ENCODE measurements at places on chromosomes 2 and 18.
A peak's percentile ranks its signal among the peaks of the same experiment; 100 is the strongest.

GRCh38 chr2:31312898-31313297 is 78.9 kb downstream of the EHD3 start:
- DNase-seq, result no peak

GRCh38 chr2:127674241-127675209 is 805 bp downstream of the LIMS2 start:
- DNase-seq, result no peak

DNA sequence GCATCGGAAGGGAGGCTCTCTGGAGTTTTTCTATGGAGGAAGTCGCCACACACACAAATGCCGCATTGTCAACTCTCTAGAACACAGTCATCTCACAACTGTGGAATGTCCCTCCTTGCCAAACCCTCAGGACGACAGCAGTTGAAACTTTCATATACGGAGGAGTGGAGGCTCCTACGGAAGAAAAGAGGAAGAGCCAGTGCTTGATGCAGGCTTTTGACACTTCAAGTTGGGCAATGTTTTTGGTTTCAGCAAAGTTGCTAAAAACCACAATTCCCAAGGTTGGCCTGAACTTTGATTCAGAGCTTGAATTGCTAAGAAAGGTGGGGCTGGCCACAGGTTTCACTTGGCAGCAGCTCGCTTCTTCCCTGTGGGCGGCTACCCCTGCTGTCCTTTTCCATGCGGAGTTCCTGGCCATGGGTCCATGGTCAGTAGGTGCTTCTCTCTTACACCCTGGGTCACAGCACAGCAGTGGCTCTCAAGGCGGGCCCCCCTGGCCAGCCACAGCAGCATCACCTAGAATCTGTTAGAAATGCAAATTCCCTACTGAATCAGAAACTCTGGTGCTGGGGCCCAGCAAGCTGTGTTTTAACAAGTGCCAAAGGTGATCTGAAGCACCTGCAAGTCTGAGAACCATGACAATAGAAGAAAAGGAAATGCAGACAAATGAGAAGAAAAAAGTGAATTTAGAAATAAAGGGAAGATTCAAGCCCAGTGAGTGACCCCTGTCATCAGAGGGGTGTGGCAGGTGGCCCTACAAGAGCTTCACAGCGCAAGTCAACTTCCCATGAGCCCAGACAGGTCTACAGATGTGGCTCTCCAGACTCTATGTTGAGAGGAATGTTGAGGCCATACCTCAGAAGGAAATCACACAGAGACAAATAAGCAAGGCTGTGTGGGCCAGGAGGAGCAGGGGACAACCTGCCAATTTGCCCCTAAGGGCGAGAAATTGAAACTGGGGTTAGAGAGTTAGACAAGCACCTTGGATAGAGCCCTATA is 856.4 kb downstream of the RNF144A start:
- peak; percentile 19 for DNase-seq

- peak; percentile 17 for DNase-seq
Measured at GRCh38 chr2:152861349-152861942, 143.0 kb downstream of the ARL6IP6 start.

- no peak for DNase-seq
Measured at GRCh38 chr2:217738061-217738460, 264.7 kb downstream of the TNS1 start.

DNA sequence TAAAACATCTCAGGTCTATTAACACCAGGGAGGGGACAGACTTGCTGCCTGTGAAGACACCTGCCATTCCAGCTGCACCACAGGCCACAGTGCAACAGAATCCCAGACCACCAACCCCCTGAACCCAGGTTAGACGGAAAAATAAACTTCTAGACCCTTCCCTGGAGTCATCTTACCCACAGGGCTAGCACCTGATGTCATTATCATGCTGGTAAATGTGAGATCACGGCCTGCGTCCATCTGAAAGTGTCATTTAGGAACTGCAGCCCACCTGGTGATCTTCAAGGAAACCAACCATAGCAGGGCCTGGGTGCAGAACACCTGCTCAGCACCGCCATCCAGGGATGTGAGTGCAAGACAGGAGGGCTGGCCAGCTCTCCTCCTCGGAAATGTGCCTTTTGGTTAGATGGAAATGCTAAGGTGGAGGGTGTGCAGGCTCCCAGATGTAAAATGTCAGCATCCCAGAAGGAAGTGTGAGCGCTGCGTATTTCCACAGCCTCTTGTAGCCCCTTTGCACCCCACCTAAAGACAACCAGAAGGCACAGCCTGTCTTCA is 80.8 kb downstream of the PTGR3 start:
- DNase-seq, result no peak

- peak; percentile 79 for DNase-seq
Measured at GRCh38 chr2:226802573-226802972, 3.0 kb upstream of the IRS1 start.

- no peak for DNase-seq
Measured at GRCh38 chr18:58856881-58857280, 7.8 kb upstream of the ZNF532 start.

GRCh38 chr18:56661360-56662062 is 10.4 kb downstream of the WDR7 start:
- DNase-seq, result no peak

DNA sequence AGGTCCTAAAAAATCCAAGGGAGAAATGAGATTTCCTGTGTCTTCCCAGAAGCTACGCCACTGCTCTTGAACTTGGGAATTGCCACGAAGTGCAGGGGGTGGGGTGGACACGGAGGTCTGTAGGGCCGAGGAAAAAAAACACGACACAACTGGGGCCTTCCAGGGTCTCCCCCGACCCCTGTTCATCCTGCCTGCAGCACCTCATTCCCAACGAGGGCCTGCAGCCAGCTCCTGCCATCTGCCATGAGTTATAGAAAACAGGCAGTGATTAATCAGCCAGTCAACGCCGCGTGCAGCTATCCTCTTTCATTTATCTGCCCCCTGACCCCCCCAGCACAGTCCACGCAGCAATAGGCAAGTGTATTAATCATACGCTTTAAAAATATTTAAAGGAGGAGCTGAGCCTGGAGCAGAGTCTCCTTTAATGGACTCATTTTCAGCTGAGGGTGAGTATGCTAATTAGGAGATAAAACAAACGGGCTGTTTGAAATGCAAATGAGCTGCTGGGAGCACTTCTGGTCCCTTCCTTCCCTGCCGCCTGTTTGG is 209.9 kb downstream of the TFCP2L1 start:
- DNase-seq, result no peak

DNA sequence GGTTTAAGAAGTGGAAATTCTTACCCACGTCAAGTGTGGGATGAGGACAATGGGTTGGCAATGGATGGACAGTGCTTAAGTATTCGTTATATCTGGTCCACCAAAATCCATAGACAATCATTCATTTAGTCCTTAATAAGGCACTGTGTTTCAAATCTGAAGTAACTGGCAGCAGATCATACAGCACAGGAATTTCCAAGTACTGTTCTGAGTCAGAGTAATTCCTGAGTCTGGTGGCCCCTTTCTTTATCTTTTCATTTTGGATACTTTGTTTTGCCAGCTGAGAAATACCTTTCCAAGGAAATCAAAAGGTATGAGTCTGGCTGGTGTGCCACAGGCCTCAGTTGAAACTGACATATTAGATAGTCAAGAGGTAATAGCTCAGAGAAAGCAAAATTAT is 31.4 kb upstream of the CCDC102B start:
- DNase-seq, result no peak

GRCh38 chr18:66211749-66212148 is 392.1 kb downstream of the CDH19 start:
- DNase-seq, result no peak

- DNase-seq, result no peak
Measured at GRCh38 chr2:102004581-102004980, 12.8 kb downstream of the IL1R2 start.

- no peak for DNase-seq
Measured at GRCh38 chr18:13872373-13872772, 43.0 kb downstream of the MC2R start.

DNA sequence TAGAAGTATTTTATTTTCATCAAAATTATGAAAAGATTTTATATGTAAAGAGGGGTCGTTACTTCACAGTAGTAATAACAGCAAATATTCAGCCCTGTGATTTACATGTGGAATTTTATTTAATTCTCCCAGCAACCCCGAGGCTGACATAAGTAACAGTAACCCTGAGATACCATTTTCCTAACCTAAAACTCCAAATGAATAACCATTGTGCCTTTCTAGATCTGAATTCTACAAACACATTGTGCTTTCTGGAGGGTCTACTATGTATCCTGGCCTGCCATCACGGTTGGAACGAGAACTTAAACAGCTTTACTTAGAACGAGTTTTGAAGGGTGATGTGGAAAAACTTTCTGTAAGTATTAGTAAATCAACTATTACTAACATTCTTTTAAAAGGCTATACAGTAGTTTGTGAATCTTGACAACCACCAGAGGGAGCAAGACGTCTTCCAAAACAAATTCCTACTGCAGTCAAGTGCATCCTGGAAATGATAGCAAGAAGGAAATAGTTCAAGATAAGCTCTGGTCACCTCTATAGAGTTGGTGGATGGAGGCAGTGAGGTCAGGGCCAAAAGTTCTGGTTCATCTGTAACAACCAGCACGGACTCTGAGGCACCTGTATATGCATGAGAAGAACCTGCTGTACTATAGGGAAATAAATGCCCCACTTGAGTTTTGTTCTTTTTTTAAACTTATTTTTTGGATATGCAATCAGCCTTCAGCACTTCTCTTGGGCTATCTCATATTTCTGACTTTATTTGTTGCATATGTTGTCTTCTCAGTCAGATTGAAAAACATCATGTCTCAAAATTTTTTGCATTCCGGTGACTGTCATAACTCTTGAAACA is 37.4 kb downstream of the ACTR2 start:
- DNase-seq, result peak; percentile 55

DNA sequence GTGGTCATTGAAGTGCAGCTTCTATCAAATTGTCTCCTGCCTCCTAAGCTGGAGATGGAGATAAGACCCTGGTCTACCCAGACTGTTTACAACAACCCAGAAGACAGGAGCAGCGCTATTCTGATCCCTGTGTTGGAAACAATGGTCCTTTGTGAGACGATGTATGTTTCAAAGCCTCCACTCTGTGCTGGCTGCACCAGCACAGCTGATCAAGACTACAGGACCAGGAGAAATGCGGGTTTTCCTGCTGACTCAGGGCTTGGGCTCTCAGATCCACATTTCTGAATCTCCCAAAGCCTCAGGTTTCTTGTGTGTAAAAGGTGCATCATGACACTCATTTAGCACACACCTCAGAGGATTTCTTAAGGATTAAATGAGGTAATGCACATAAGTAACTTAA is 92.0 kb downstream of the POU3F3 start:
- no peak for DNase-seq

- DNase-seq, result no peak
Measured at GRCh38 chr2:53584986-53585385, 182.6 kb upstream of the CHAC2 start.

- no peak for DNase-seq
Measured at GRCh38 chr2:191795715-191796114, 51.2 kb downstream of the CAVIN2 start.

DNA sequence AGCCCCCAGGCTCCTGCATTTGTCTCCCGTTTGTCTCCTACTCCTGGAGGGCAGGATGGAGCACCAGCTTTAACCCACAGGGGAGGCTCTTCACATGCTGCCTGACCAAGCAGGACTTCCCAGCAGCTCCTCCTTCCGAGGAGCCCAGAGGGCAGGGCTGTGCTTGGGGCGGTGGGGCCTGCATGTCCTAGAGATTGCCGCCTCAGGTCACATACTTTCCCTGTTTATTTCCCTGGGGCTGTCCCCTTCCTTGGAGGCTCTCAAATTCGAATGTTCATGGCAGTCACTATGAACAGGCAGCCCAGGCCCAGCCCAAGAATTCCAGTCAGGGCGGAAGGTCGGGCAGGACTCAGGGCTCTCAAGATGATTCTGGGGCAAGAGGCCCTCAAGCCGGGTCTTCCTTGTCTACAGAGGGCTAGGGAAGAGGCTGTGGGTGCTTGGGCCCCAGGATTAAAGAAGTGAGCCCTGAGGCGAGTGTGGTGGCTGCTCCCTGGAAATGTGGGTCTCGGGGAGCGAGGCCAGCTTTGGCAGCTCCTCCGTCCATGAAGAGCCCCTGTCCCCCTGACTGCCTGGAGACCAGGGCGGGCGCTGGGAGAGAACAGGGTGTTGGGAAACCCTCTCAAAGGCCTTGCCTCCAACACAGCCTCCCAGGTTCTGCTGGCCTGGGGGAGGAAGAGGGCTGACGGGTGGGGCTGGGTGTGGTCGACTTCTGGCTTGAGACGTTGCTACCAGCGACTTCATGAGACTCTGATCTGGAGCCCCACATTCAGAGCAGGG is 48.9 kb upstream of the HPCAL1 start:
- no peak for DNase-seq

- DNase-seq, result no peak
Measured at GRCh38 chr2:72780477-72780876, 45.4 kb downstream of the EXOC6B start.

- no peak for DNase-seq
Measured at GRCh38 chr18:14975431-14975830, 227.5 kb downstream of the ANKRD30B start.

- no peak for DNase-seq
Measured at GRCh38 chr2:208990716-208991115, 433.1 kb upstream of the MAP2 start.

GRCh38 chr2:196783431-196784094 is 15.9 kb downstream of the GTF3C3 start:
- no peak for DNase-seq

DNA sequence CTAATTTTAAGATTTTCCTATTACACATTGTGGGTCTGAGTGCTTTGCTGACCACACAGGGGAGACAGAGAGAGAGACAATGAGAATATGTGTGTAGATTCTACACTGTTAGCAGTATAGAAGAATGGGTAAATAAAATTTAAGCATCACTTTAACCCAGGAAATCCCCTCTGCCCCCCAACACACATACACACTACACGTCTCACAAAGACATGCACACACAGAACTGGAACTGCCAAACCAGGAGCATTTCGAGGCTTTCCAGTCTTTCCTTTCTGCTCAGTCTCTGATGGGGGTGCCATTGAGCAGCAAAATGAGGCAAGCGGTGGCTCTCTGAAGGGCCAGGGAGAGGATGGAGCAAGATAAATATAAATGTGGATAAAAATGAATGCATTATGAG is 2.5 kb downstream of the MERTK start:
- peak; percentile 40 for DNase-seq

GRCh38 chr2:238240757-238241711 is 1.2 kb upstream of the HES6 start:
- peak; percentile 91 for DNase-seq

DNA sequence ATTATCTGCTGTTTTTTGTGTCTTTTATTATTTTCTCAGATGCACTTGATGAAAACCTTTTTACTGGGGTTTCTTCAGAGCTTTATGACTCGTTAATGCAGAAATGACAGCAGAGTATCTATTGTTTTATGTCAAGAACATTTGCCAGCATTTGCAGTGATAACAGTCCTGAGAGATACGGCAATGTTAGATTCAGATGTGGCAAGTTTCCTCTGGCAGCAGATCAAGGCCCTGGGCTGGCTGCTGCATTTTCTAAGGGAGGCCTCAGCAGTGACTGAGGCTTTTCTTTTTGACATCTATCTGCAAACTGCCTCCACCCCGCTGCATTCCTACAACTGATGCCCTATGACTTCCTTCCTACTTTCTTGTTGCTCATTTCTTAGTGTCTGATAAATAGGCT is 40.2 kb downstream of the EFEMP1 start:
- DNase-seq, result no peak

- no peak for DNase-seq
Measured at GRCh38 chr2:126672980-126673605, 17.1 kb downstream of the GYPC start.

- DNase-seq, result no peak
Measured at GRCh38 chr2:209970271-209970670, 32.2 kb upstream of the RPE start.
